ENCODE measurements at places on chromosomes 16 and 17. TPM values are rescaled to one million over a fixed set of nuclear protein-coding genes. Genes with fewer than 3 reads are reported as not detected.

ROGDI gene
- total RNA-seq = 9.0 TPM

DNA sequence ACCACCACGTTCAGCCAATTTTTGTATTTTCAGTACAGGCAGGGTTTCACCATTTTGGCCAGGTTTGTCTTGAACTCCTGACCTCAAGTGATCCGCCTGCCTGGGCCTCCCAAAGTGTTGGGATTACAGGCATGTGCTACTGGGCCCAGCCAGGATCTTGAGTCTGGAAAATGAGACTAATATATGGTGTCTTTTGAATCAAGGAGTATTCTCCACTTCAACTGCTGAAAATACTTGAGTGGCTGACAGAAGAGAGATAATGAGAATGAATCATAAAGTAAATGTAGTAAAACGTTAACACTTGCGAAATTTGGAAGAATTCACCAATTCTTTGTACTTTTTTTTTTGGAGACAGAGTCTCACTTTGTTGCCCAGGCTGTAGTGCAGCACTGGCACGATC, 16.6 kb downstream of the SMYD4 start:
- DNase-seq = no peak

DNA sequence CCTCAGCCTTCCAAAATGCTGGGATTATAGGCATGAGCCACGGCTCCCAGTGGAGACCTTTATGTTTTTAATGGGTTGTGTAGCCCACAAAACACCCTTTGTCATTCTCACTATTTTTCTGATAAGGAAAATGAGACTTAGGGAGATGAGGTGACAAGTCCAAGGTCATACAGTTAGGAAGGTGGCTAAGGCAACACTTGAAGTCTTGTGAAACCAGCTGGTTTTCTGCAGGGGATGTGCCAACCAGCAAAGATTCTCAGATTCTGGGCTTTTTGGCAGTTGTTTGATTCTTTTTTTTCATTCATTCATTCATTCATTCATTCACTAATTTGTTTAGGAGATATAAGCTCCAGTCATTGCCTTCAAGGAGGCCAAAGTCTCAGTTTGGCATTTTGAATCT, 10.0 kb upstream of the PHOSPHO1 start:
- no peak for DNase-seq

SLC4A1 gene
- total RNA-seq = 0.35 TPM

DNA sequence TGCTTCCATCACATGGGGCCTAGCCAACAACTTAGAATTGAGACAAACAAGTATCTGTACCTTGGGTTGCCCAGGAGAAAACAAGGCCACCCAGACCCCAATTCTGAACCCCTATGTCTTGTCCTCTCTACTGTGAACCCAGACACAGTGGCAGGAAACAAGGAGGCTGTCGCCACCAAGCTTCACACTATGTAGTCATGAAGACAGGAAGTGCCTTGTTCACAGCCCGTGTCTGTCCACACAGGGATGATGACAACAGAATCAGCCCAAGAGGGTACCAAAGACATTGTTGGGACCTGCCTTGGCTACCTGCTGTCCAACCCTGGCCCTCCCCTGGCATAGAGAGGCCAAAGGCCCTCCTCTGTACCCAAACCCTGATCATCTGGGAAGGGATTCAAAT, 84.8 kb downstream of the CDYL2 start:
- DNase-seq = no peak

- no peak for DNase-seq
Observed at GRCh38 chr17:65393514-65393913, 167.9 kb downstream of the AXIN2 start.

DNA sequence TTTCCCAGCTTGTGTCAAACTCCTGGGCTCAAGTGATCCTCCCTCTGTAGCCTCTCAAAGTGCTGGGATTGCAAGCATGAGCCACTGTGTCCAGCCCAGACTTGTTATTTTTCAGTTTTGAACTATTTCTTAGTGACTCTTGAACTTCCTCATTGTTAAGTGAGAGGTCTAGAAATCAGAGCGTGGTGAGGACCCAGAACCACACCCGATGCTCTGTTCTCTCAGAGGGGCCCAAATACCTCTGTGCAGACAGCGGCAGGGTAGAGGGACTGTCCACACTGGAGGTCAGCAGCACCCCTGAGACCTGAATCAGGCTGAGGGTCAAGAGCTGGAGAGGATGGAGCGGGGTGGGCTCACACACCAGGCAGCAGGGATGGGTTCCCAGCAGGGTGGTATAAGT, 47.7 kb upstream of the MEAK7 start:
- DNase-seq = no peak

DNA sequence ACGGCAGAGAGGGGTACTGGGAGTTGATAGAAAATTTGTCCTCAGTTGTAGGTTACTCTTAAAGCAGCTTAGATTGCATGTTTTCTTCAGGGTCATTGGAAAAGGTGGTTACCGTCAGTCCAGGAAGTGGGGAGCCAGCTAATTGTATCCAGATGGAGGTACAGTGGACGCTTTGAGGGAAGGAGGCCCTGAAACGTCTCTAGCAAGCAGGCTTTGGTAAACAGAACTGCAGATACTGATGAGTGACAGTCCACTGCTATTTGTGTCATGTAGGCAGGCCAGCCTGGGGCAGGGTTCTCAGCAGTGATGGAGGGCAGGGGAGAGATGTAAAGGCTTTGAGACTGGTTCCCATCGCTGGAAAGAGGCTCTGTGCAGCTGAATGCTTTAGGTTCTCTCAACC, 30.2 kb upstream of the ST6GALNAC1 start:
- no peak for DNase-seq

GRCh38 chr17:82097919-82098168, 192 bp downstream of the FASN start:
- DNase-seq = no peak

DNA sequence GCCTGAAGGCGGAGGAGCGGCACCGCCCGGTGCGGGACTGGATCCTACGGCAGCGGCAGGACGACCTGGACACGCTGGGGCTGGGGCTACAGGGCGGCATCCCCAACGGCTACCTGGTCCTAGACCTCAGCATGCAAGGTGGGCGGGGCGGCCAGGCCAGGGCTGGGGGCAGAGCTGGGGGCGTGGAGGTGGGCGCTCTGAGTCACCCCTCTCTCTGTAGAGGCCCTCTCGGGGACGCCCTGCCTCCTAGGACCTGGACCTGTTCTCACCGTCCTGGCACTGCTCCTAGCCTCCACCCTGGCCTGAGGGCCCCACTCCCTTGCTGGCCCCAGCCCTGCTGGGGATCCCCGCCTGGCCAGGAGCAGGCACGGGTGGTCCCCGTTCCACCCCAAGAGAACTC, 7.9 kb downstream of the MSLN start:
- no peak for DNase-seq

DNA sequence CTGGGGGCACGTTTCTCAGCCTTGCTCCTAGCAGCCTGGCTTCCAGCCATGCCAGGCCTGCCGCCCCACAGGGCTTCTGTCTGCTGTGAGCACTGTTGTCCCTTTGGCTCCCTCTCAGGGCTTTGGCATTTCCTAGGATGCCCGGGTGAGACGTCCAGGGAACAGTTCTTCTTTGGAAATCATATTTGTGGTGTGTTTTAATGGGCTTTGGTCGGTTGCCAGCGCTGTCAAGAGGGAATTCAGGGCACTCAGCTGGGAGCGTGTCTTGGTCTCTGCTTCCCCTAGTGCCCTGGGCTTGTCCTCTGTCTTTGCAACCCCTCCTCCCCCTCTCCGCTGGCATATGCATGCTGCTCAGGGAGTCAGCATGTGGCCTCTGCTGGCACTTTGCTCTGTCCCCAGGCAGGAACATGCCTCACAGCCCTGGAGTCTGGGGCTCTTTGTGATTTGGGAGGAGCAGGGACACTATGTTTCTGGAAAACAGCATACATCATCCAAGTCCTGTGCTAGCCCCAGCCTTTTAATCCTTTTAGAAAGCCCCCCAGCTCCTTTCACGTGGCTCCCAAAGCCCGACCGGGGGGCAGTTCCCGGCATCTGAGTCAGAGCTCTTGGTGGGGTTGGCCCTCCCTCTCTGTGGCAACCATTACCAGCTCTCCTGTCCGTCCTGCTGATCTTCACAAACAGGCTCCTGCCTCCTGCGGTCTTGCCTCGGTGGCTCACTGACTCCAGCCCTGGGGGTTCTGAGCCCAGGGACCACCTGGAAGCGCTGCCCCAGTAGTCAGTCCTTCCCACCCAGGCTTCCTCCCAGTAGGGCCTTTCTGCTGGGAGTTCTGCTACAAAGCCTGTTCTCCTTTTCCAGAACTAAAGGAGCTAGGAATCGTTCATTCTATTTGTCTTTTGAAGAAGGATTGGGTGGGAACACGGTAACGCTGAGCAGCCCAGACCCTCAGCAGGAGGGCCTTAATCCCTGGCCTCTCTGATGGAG, 26.7 kb downstream of the SAP30BP start:
- no peak for DNase-seq

GRCh38 chr17:78357177-78357586, 2.7 kb downstream of the SOCS3 start:
- no peak for DNase-seq
